ENCODE measurements at places on chromosomes 1 and 21. TPM values are rescaled to one million over a fixed set of nuclear protein-coding genes. Genes with fewer than 3 reads are reported as not detected.

DNA sequence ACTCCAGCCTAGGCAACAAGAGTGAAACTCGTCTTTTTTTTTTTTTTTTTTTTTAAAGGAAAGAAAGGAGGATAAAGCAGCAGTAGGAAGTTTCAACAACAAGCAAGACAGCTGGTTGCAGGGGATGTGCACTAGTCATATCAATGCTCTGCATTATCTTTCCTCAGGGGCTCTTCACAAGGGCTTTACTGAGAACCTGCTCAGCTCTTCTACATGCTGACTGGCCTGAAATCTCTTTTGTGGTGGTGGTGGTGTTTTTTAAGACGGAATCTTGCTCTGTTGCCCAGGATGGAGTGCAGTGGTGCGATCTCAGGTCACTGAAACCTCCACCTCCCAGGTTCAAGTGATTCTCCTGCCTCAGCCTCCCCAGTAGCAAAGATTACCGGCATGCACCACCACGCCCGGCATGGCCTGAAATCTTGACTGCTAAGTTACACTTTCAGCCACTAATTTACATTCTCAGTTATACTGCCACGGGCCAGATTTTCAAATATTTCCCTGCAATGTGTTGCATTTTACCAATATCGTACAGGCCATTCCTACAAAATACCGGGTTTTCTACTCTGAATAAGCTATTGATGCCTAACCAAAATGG lies 68.0 kb downstream of the PUM1 start:
- H3K27me3 ChIP-seq: no peaks in the 10 kb centered on the region
- peaks cover 4% of the 10 kb centered on the region for H3K4me1 ChIP-seq
- no peaks in the 10 kb centered on the region for H3K36me3 ChIP-seq
- no peak overlapping the region for H3K27ac ChIP-seq
- DNase-seq: no peak

The AK4 gene
- 41.1 TPM for total RNA-seq

The KCNAB2 gene
- 10.4 TPM for total RNA-seq

The AGBL4 gene
- not detected for total RNA-seq

The TRABD2B gene
- total RNA-seq: 4.1 TPM
